Stimulated activated CD8-positive, alpha-beta memory T cell treated with anti-CD3 and anti-CD28 coated beads, Interleukin-12 subunit alpha, Interleukin-12 subunit beta, amount 100 ng/mL, for 4 hours (primary cell): ENCODE measurements at places on chromosomes 16 and 17.
A peak's percentile ranks its signal among the peaks of the same experiment; 100 is the strongest.

DNA sequence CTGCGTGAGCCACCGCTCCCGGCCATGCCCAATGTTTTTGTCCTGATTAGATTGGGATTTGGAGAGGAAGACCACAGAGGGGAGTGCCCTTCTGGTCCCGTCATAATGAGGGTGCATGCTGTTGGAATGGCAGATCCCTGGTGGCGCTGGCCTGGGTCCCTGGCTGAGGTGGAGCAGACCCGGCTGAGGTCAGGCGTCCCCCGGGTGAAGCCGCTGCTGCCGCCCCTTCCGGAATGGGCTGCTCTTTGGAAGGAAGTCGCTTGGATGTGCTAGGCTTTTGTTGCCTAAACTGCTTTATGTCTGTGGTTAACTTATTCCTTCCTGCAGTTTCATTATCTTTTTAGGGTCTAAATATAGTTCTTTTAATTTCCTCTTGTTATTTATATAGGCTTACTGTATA, 120.3 kb upstream of the CHMP6 start:
- DNase-seq: no peak

- DNase-seq: no peak
Observed at GRCh38 chr16:89426736-89427530, 63.4 kb downstream of the ANKRD11 start.

- DNase-seq: no peak
Observed at GRCh38 chr17:218432-219110, 37.1 kb upstream of the DOC2B start.

- DNase-seq: no peak
Observed at GRCh38 chr17:39929646-39930407, 2.3 kb downstream of the LRRC3C start.

GRCh38 chr16:21263640-21264570, 14.2 kb downstream of the CRYM start:
- DNase-seq: no peak

- DNase-seq: peak; percentile 3
Observed at GRCh38 chr17:79612468-79613194, 1.8 kb upstream of the RBFOX3 start.

- no peak for DNase-seq
Observed at GRCh38 chr17:4800462-4801196, 1.5 kb downstream of the C17orf114 start.
